ENCODE measurements at places on chromosomes 13 and 19. TPM values are rescaled to one million over a fixed set of nuclear protein-coding genes. Genes with fewer than 3 reads are reported as not detected.
A peak's percentile ranks its signal among the peaks of the same experiment; 100 is the strongest.

DNA sequence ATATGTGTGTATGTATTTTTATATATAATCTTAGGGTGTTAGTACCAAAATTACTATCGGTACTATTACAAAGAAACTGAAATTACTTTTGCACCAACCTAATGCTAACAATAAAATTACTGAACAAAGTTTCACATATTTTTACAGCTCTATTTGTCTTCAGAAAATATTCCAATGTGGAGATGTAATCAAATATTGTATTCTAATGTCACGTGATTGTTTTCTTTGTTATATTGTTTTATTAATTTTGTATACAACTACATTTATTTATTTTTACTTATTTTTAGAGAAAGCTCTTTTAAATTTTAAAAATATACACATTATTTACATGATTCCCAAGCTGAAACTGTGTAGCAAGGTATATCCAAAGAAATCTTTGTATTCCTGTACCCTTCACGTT is 227.1 kb upstream of the KLF12 start:
- DNase-seq = no peak

GRCh38 chr19:56683116-56683515 is 11.6 kb upstream of the ZNF835 start:
- DNase-seq = no peak

- peak; percentile 49 for DNase-seq
Measured at GRCh38 chr19:19064811-19065745, 1.3 kb downstream of the SLC25A42 start.

Gene SLC10A2
- total RNA-seq = 0.16 TPM

Gene ZNF223
- total RNA-seq = 4.7 TPM

Gene ZNF534
- not detected for total RNA-seq

Gene CEACAM21
- total RNA-seq = 2.1 TPM

Data from mucosa of descending colon (tissue), 3 donors.